ENCODE measurements at places on chromosomes 2 and 18. TPM values are rescaled to one million over a fixed set of nuclear protein-coding genes. Genes with fewer than 3 reads are reported as not detected.

- peaks cover 11% of the 10 kb centered on the region for H3K4me1 ChIP-seq
- H3K4me3 ChIP-seq, result no peak overlapping the region
- H3K36me3 ChIP-seq, result no peaks in the 10 kb centered on the region
These were observed 12.4 kb downstream of the HS6ST1 start for GRCh38 chr2:128306081-128306930.

GRCh38 chr18:36547544-36547943, 250.0 kb downstream of the FHOD3 start:
- no peak overlapping the region for H3K27ac ChIP-seq
- H3K27me3 ChIP-seq, result no peaks in the 10 kb centered on the region
- H3K36me3 ChIP-seq, result no peaks in the 10 kb centered on the region
- no peak for DNase-seq
- H3K4me1 ChIP-seq, result no peaks in the 10 kb centered on the region

Gene LYPD6
- not detected for total RNA-seq

GRCh38 chr2:17171446-17172049, 346.7 kb downstream of the RAD51AP2 start:
- no peaks in the 10 kb centered on the region for H3K4me1 ChIP-seq
- no peak for DNase-seq
- no peaks in the 10 kb centered on the region for H3K36me3 ChIP-seq
- no peak overlapping the region for H3K27ac ChIP-seq
- H3K27me3 ChIP-seq, result no peaks in the 10 kb centered on the region
